ENCODE measurements at places on chromosomes 6 and 20.

GRCh38 chr6:44010411-44011349, 116.6 kb downstream of the MRPL14 start:
- no peak for DNase-seq

GRCh38 chr6:7672066-7673062, 53.5 kb upstream of the BMP6 start:
- DNase-seq: no peak

DNA sequence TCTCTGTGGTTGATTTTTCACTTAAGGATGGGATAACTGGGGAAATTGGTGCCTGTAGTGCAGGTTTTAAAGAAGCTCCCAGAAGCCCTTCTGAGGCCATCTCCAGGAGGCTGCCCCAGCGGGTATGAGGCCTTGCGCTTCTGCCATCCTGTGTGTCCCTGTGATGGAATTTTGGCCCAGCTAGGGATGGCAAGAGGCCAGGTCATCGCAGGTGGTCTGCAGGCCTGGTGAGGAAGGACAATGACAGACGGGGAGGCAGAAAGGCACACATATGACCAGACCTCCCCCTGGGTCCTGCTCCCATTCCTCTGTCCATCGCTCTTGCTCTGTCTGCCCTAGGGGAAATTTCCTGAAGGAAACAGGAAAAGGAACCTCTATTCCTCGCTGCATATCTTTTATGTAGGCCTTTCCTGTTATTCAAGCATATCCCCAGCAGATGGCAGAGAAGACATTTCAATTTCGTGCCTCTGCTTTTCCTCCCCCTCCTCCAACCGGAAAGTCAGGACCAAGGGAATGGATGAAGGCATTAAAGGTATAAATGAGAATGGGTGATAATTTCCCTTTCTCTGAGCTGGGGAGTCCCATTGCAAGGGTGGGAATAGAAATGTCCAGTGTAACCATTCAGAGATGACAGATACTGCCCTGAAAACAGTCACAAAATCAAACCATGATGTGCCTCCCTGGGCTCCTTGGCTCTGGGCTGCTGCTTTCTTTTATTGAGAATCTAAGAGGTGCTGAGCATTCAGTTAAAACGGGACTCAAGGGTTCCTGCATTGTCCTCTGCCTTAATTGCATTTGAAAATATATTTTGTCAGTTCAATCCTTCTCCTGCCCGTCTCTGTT, 17.6 kb upstream of the HLA-F start:
- no peak for DNase-seq

DNA sequence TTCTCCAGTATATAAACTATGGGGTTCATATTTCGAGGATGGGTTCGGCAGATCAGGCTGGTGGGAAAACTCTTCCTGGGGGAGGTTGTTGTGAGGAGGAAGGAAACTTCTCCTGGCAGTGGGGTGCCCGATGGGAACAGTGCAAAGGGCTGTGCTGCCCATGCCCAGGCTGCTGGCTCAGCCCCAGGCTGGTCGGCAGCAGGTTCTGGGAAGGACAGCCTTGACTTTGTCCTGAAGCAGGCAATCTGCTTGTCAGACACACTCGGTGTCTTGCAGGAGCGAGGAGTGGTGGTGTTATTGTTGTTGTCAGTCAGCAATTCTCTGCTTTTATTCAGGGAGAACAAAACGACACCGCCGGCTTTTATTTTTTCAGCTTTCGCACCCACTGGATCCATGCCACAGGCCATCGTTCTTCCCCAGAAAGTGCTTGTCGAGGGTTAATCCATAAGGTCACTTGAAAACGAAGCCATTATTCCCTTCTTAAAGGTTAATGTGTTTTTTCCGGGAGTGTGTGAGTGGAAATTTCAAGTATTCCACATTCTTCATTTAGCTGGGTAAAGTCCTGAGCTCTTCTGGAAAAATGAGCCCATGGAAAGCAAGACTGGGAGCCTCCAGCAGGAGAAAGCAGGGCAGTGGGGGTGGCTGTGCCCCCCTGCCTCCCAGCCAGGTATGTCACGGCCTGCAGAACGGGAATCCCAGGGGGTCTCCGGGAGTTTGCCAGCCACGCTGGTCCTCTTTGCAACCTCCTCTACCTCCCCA, 57.0 kb upstream of the STX16 start:
- no peak for DNase-seq

DNA sequence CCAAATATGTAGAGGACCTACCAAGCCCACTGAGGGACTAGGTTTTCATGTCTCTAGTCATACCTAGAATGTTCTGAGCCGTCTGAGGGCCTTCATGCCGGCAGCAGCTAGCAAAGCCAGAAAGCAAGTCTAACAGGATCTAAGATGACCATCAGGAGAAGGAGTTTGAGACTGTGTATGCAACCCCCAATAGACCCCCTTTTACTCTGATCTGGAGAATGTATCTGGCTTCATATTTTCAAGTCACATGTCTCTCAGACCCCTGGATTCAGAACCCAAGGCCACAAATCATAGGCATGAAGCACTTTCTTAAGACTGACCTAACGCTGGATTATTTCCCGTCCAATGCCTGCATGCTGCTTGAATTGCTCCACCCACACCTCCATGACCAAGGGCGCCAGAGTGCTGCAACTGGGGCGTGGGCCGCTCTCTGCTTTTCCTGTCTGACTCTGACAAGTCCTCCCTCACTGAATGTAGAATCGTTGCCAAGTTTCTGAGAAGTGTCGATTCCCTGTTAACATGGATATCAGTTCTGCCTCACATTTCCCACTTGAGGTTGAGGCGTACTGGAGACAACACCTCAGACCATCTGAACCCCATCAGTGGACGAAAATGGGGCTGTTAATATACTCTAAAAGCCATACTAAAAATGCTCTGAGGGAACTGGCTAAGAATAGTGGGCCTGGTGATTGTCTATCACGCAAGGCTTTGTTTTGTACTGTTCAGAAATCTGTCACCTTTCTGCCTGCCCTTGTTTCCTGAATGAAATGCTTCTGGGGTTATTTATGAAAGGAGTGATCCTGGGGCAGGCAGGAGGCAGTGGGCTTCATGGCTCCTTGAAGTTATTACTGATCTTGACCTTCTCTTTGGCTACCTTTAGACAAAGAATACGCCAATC, 23.9 kb upstream of the ASXL1 start:
- no peak for DNase-seq

- no peak for DNase-seq
Measured at GRCh38 chr20:58893355-58894120, 41.0 kb downstream of the GNAS start.

DNA sequence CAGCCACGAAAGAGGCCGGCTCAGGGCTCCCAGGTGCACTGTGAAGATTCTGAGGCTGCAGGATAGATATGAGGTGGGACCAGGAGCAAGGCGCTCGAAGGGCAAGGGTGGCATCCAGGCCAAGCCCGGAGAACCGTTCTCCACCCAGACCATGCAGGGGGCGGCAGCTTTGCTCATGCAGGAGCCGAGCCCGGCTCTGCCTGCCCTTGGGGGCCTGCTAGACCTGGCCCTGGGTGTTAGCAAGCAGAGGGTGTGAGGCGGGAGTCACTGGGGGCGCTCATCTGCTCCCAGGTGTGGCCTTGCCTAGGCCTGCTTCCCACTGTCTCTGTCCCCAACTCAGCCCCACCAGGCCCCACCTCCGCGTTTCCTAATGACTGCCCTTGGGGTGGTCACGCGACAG, 59.4 kb downstream of the WDR27 start:
- no peak for DNase-seq

- no peak for DNase-seq
Measured at GRCh38 chr6:16486661-16487060, 248.3 kb downstream of the GMPR start.

DNA sequence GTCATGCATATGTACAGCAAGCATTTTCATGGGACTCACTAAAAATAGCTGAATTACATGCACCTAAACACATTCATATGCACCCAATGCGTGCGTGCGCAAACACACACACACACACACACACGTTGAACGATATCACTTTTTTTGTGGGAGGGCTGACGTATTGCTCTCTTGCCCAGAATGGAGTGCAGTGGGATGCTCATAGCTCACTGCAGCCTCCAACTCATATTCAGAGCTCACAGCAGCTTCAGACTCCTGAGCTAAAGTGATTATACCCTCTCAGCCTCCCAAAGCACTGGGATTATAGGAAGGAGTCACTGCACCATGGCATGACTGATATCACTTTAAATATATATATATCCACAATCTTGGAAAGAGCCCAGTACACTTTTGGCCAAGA, 620.4 kb upstream of the MANEA start:
- DNase-seq: no peak

DNA sequence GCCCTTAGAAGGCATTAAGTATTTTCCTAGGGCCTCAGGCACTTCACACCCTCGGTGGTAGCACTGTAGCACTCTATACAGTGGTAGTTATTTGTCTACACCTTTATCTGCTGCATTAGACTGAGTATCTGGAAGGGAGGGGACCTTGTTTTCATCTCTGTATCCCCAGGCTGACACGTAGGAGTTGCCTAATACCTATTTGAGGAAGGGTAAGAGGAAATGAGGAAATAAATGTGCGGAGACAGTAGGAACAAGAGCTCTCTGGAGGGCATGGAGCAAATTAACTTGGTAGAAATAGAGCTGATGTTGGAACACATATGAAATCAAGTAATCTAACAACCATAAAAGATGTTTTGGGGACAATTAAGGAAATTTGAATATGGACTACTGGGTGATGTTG, 3.9 kb downstream of the CNPY3 start:
- DNase-seq: no peak

- DNase-seq: no peak
Measured at GRCh38 chr6:41122373-41122772, 31.8 kb downstream of the TREML1 start.

GRCh38 chr6:117384659-117385058, 41.1 kb downstream of the ROS1 start:
- no peak for DNase-seq

GRCh38 chr6:96234444-96234843, 218.7 kb downstream of the FUT9 start:
- DNase-seq: no peak

- DNase-seq: no peak
Measured at GRCh38 chr20:55684578-55684977, 320.7 kb downstream of the CBLN4 start.

DNA sequence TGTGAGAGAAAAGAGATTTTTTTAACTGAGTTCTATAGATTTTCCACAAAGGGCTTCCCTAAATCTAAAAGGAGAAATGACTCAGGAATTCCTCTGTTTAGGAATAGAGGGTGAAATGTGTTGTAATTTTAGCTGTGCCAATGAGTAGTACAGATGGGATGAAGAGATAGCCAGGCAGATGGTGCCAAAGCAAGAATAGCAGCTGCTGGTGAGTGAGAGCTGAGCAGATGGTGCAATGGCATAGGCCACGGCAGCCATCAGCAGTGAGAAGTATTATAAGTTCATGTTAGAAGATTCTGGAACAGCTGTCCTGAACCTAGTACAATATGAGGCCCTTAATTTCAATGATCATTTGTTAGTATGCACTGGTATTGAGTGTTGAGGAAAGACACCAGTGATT, 40.2 kb upstream of the CRISP1 start:
- DNase-seq: no peak

DNA sequence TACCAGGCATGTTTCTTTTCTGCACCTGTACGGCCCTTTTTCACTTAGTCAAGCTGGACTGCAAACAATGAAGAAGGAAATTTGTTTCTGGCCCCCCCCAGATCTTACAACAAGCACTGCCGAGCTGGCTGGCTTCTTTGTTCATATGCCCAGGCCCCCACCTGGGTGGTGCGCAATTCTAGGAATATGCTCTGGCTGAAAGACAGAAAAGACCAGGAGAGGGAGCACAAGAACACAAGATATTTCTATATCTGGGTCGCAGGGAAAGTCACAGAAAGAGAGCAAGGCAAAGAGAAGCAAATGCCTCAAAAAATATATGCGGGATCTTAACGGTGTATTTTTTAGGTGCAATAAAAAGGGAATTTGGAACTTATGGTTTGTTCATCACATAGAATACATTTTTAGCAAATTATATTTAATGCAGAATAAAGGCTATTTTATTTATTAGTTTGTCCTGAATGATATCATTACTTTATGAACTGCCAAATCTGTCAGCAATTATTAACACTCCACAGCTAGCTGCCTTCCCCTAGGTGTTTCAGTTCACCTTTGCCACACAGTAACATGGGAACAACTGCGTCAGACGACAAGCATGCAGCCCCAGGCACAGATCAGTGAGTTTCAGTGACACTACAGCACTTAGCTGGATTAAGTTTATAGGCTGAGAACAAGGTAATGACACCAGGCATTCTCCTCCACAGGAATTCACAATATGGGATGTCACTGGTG, 76.5 kb downstream of the GJA10 start:
- no peak for DNase-seq

DNA sequence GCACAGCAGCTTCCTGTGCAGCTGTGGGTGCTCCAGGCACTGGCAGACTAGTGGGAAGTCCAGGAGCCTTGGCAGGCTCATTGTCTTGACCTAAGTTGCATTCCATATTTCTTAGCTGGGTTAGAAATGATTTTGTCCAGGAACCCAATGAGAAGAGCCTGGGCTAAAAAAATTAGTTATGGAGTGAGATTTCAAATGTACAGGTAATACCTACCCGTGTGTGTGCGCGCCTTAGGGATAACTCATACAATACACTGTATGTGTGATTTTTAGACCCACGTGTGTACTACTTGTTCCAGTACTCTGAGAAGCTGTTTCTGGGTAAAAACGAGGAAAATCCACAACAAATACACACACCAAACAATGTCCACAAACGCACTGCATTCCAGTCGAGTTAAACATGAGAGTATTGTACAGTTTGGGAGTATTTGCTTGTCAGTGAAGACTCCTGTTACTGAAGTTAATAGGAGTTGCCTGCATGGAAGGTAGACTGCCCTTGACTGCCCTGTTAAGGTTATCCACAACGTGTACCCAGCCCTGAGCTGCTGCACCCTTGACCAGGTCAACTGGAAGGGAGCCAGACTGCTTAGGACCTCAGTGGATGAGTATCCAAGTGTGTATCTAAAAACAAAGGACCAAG, 1.4 kb downstream of the PAQR8 start:
- DNase-seq: no peak

- no peak for DNase-seq
Measured at GRCh38 chr20:36644706-36645095, 1.3 kb downstream of the SLA2 start.

DNA sequence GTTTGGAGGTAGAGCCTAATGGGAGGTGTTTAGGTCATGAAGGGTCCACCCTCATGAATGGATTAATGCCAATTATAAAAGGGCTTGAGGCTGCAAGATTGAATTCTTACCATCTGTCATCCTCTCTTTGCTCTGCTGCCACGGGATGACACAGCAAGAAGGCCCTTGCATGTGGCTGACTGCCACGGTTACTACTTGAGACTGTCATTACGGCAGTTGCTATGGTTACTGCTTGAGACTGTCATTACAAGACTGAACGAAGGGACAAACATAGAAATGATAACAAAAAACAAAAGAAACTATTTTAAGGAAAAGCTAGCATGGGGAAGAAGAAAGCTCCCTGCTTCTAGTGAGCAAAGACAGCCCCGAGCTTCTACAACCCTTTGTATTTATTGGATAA, 715.0 kb downstream of the TFAP2A start:
- DNase-seq: no peak

GRCh38 chr6:3258720-3259490, at the start of gene PSMG4:
Gene PSMG4 (plus strand): TSS chr6:3258947. CDS start chr6:3259023, 76 bp downstream.
- DNase-seq: peak; percentile 73
